HFFc6 (cell line): ENCODE measurements at places on chromosomes 3 and 15.
A peak's percentile ranks its signal among the peaks of the same experiment; 100 is the strongest.

DNA sequence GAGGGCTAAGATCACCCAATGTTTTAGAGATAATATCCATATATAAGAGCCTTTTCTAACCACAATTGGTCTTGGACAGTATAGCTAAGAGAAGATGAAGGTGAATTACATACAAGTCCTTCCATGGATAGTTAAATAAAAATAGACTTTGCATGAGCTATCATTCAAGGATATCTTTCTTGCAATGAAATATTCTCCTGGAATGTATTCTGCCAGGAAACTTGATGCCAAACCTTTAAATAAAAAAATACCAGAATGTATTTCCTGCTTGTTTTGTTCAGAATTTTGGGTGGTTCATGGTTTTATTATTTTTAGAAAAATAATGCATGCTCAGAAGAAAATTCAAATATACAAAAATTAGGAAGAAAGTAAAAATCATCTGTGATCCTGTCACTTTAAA, 88.8 kb upstream of the PPIB start:
- no peak for DNase-seq

DNA sequence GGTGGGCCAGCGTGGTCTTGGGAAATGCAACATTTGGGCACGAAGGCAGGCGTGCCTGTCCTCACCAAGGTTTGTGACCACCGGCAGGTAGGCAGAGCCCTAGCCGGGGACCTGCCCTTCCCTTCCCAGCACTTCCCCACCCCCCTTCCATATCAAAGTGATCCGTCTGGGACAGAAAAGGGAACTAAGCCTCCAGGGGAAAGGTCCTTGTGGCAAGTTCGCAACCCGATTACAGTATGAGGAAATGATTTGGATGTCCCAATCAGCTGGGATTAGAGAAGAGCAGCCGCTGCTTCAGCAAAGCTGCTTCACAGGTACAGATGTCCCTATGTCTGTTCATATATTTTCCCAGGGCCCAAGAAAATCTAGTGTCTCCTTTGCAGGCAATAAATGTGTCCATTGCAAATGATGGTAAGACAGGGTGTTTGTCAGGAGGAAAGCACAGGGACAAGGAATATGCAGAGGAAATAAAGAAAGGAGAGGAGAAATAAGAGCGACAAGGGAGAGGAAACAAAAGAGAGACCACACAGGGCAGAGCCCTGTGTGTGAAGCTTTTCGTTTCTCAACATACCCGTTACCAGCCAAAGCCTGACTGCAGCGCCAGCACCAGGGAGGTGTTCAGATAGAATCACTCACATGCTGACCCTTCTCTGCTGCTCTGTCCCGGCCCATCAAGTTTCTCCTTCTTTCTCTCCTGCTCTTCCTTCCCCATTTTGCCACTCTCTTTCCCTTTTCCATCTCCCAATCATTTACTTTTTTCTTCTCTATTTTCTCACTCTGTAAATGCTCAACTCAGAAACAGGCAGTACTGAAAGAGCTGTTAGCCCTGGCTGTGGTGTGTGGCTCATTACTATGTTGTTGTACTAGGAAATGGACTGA, 17.4 kb upstream of the SECISBP2L start:
- no peak for DNase-seq

DNA sequence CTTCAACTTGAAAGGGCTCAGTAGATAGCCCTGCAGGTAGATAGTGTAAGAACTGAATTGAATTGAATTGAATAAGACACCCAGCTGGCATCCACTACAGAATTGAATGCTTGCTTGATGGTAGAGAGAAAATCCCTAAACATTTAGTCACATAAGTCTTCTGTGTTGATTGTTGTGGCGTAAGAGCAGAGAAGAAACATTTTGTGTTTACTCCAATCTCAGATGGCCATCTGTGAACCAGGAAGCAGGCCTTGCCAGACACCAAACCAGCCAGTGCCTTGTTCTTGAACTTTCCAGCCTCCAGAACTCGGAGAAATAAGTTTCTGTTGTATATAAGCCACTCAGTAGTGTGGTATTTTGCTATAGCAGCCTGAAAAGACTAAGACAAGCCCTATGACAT, 43.6 kb downstream of the SST start:
- DNase-seq: no peak

- DNase-seq: no peak
These were observed 107.2 kb upstream of the SLC25A36 start for GRCh38 chr3:140834266-140835037.

DNA sequence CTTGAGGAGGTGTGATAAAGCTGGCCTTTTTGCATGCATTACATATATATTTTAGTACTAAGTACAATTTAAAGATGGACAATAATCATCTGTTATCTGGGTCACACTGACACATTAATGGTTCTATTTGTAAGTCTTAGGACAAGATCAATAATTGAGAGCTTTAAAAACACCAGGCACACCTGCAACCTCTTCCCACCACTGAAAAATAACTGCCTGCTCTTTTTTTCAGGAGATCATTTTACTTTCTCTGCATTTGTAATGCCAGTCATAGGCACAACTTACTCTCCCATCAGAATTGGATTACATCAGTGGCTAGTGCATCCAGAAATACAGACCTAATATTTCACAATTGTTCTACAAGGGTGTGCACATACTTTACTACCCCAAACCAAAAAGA, 149.8 kb downstream of the MECOM start:
- DNase-seq: no peak

DNA sequence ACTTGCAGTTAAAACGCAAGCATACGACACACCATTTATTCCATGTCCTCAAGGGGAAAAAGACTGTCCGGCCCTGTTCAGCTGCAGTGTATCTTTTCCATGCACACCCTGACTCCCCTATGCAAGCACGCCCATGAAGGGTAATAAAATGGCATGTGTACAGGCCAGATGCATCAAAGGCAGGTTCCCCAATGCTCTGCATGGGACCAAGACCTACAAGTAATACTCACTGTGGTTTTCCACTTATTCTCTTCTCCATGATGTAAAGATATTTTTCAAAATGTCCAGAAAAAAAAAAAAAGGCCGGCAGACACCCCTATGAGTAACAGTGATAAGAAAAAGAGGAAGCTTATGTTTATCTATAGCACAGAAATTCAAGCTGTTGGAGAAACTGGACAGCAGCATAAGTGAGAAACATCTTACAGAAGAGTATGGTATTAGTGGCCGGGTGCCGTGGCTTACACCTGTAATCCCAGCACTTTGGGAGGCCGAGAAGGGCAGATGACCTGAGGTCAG, 70.8 kb downstream of the MCF2L2 start:
- DNase-seq: no peak

DNA sequence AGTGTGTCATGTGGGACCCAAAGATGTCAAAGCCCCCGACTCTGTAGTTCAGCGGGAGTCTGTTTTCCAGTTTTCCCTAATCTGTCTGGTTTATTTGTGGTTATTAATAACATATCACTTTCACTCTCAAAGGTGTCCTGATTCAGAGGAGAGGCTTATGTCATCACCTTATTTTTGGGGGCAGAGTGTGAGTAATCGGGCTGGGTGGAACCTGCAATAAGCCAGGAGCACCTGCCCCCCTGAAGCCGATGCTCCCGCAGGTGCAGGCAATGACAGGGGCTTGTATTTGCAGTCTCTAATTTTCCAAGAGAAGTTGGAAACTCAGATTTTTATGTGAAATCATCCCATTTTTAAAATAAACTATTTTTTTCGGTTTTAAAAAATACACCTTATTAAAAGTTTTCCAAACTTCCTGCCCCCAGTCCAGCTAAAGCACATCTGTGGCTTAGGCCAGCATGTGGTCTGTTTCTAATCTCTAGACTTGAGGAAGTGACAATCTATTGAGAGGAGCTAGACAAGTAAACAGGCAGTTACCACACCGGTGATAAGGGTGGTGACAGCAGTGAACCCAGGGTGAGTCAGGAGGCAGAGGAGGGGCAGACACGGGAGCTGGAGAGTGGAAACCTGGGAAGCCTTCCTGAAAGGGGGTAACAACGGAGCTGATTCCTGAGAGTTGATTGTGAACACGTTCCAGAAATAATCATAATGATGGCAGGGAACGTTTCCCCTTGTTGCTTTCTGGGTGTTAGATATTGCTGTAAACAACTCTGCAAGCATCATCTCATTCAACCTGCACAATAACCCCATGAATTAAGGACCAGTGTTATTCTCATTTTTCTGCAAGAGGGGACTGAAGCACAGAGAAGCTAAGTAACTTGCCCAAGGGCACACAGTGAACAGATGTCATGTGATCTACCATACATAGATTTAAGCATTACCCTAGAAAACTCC, 37.2 kb downstream of the BHLHE40 start:
- no peak for DNase-seq

- DNase-seq: no peak
These were observed 36.2 kb downstream of the ILDR1 start for GRCh38 chr3:121985846-121986245.

DNA sequence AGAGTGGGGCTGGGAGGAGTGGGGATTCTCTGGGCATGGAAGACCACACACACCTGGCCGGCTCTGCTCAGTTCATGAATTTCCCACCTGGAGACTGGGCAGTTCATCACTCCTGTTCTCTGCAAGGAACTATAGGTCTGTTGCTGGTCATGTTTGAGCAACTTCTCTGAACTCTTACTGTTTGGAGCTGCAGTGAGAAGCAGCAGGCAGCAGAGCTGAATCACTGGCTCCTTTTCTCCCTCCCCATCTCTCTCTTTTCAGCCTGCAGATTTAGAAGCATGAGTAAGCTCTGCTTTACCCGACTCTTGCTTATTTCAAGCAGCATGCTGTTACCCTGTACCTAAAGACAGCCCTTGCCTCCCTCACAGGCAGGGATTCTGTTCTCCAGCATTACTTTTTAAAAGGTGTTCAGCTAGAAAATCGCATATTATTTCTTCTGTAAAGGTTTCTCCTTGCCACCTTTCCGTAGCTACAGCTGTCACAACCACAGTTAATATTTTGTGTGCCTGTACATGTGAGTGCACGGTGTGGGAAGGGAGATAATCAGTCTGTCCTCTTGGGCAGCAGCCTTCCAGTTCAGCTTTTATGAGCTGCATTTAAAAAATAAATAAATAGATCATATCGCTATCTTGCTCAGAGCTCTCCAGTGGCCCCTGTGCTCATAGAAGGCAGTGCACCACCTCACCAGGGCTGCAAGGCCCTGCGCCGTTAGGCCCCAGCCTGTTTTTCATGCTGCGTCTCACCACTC, 131.6 kb downstream of the CHCHD6 start:
- DNase-seq: peak; percentile 74

DNA sequence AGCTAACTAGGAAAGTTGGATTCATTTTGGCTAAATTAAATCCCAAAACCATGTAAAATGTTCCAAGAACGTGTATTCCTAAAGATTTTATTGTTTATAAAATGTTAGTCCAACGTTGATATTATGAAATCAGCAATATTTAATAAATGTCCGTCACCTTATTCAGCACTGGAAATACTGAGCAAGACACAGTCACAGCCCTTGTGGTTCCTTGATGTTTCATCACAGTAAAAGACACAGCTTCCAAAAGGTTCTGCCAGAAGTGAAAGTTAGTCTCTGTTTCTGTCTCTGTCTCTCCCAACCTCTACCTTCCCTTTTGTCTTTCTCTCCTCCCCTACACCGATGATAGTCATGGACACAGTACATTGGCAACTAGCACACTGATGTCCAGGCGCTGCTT, 82.2 kb upstream of the BOC start:
- DNase-seq: no peak

- no peak for DNase-seq
These were observed 439.7 kb upstream of the FRG2C start for GRCh38 chr3:75224412-75224811.

DNA sequence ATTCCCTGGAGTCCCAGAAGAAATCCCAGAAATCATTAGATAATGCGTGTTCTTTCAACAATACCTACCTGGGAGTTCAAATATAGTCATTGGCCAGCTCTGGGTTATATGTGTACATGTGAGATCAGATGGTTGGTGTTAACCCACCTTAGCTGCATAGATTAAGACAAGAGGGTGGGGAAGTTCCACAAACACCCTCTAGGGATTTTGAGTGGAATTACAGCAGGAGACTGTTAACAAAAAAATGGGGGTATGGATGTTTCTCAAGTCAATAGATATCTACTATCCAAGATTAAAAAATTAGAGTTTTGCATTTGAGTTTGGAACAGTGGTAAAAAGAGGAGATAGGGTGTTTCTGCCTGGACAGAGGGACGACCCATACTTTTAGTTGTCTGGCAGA, 282.5 kb upstream of the CNTN3 start:
- DNase-seq: peak; percentile 9

DNA sequence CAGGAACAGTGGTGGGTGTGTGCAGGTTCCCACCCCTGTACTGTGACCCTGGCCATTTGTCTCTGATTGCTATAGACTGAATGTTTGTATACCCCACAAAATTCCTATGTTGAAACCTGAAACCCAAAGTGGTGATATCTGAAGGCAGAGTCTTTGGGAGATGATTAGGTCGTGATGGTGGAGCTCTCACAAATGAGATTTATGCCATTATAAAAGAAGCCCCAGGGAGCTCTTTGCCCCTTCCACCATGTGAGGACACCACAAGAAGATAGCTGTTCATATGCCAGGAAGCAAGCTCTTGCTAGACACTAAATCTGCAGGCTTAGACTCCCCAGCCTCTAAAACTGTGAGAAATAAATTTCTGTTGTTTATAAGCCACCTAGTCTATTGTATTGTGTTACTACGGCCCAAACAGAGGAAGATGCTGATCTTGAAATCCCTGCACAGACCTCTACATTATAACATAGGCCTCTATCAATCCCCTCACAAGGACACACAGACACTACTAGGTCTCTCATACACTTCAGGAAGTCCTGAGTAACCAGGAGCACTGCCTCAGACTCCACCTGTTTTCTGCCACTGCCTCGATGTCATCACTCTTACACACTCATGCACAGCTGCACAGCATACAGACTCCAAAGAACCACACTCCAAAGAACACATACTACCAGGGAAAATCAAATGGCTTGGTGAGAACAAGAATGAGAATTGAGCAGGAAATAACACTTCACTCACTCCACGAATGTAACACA, 14.7 kb downstream of the IGSF11 start:
- no peak for DNase-seq

DNA sequence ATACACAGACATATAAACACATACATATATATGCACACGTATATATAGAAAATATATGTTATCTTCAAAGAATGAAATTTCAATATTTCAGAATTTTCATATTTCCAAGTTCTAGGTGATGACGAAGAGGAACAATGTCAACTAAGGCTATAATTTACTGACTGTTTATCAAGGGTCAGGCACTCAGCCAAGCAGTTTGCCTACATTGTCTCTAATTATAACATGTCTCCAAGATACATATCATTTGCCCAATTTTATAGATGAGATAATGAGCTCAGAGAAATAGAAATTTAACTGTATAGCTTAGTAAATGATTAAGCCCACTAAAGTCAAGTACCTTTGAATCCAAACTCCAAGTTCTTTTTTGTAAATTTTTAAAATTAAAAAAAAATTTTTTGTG, 99.9 kb upstream of the PLSCR4 start:
- DNase-seq: no peak

- no peak for DNase-seq
These were observed 443.3 kb downstream of the MAGI1 start for GRCh38 chr3:65595222-65596028.
